ENCODE measurements at places on chromosomes 2 and 18.
A peak's percentile ranks its signal among the peaks of the same experiment; 100 is the strongest.

DNA sequence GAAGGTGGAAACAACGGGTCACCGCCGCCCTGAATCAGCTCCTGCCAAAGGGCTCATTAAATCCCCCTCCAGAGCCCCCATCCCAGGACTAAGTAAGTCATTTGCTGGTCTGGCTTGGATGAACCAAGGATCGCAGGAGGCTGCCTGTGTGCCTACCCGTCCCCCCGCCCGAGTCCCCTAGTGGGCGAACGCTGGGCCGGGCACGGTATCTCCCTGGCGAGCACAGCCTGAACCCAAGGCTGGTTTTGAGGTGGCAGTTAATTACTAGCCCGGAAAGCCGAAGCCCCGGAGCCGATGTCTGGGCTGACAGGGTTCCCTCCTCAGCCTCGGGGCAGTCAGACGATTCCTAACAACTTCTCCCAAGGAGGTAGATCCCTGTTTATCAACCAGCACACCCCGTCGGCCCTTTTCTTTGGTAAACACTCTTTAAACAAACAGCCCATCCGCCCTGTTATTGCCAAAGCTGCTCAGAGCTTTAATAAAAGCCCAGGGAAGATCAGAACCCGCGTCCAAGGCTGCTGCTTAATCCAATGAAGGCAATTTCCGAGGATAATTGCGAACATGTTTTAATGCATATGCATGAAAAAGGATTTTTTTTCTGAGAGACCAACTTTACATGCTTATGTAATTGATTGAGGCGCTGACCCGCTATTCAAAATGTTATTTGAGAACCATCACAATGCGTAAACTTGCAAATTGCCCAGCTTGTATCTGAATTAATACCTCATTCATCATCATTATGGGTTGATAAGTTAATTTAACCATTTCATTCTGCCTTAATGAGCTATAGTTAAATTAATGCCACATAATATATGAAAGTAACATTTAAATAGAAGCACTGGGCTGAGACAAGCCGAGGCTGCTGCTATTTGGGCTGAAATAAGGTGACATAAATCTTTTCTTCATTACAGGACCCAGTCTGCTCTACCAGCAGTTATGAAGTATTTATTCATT is 10.5 kb downstream of the EVX2 start:
- DNase-seq, result no peak

GRCh38 chr2:24955232-24955631 is 16.5 kb downstream of the DNAJC27 start:
- DNase-seq, result no peak

- DNase-seq, result no peak
Measured at GRCh38 chr2:63553049-63553448, 35.2 kb downstream of the WDPCP start.

- DNase-seq, result no peak
Measured at GRCh38 chr2:8247905-8248622, 433.8 kb upstream of the ID2 start.

- no peak for DNase-seq
Measured at GRCh38 chr2:107584577-107584976, 242.1 kb upstream of the RGPD4 start.

DNA sequence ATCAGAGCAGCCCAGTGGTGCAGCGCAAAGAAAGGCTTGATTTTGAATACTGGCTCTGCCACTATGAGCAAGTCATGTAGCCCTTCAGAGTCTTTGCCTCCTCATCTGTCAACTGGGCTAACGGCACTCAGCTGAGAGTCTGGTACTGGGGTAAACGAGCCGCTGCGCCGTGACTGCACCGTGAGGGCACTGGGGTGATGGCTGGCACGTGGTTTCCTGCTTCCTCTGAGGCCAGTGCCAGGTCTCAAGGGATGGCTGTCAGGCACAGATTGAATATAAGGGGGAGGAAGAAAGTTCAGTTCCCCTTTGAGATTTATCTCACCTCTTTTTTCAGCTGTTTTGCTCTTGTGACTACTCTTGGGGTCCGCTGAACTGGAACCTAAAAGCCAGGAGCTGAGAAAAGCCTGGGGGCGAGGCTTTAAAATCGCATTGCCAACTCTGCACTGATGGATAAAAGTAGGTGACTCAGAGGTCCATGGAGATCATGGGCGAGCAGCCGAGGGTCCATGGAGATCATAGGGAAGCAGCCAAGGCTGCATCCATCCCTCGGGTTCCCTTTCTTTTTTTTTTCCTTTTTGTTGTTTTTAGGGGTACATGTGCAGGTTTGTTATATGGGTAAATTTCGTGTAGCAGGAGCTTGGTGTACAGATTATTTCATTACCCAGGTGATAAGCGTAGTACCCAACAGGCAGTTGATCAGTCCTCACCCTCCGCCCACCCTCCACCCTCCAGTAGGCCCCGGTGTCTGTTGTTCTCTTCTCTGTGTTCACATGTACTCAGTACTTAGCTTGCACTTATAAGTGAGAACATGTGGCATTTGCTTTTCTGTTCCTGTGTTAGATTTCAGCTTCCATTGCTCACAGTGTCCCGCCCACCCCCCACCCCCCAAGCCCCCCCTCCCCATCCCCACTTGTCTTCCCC is 114.3 kb downstream of the SPP2 start:
- no peak for DNase-seq

- DNase-seq, result no peak
Measured at GRCh38 chr2:207655000-207655399, 29.8 kb upstream of the METTL21A start.

DNA sequence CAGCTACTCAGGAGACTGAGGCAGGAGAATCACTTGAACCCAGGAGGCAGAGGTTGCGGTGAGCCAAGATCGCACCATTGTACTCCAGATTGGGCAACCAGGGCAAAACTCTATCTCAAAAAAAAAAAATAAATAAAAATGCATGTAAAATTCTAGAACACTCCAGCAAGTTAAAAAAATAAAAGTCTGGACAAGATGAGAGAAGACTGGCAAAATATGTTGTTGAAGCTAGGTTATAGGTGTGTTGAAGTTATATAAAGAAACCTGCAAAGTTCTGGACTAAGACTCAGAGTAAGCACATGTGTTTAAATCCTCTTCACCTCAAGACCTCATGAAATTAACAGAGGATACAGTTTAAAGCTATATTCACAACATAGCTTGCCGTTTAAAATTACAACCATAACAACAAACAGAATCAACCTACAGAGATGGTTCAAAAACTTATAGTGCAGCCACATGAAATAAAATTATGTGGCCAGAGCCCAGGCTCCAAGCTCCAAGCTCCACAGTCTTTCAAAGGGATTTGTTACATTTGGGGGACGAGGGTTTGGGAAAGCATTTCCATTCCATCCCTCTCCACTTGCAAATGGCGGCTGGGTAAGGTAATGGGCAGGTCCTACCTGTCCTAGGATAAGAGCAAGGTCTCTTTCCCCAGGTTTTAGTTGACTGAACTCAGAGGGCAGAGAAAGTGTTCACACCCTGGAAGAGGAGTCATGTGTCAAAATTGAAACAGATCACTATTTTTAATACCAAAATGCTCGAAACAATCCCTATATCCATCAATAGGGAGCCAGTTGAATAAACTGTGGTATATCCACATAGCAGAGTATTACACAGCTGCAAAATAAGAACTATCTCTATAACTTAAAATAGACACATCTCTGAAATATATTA is 59.9 kb upstream of the MYCN start:
- no peak for DNase-seq

- DNase-seq, result peak; percentile 92
Measured at GRCh38 chr18:11500153-11501122, 109.0 kb upstream of the SLC35G4 start.

DNA sequence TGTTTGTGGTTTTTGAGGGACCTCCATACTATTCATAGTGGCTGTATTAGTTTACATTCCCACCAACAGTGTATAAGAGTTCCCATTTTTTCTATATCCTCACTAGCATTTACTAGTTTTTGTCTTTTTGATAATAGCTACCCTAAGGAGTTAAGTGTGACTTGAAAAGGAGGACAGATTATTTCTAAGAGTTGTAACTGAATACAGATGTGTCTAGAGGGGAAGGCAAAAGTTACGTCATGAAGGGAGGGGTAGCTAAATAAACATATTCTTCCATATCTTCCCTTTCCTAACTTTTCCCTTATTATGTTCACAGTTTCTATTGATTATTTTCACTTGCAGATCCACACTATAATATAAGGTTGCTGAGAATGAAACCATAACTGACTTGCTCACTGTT is 1315.7 kb upstream of the ZEB2 start:
- no peak for DNase-seq

GRCh38 chr2:203328760-203329540 is 756 bp downstream of the ABI2 start:
- no peak for DNase-seq

DNA sequence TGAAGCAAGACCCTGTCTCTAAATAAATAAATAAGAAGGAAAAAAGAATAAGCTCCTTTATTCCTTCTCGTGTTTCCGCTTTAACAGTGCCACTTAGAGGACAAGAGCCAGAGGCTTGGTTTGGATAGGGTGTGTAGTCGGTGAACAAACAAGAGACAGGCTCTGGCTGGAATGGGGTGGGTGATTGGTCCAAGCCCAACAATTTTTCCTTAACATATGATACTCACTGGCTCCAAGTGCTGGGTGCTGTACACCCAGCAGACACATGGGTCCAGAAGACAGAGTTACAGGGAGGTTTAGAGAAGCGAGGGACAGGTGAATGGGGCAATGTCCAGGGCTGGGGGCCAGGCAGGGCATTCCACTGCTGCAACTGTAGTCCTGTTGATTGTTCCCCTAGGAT is 77.8 kb downstream of the NCAPH start:
- DNase-seq, result no peak

- DNase-seq, result no peak
Measured at GRCh38 chr2:101251844-101252407, 760 bp upstream of the CNOT11 start.

DNA sequence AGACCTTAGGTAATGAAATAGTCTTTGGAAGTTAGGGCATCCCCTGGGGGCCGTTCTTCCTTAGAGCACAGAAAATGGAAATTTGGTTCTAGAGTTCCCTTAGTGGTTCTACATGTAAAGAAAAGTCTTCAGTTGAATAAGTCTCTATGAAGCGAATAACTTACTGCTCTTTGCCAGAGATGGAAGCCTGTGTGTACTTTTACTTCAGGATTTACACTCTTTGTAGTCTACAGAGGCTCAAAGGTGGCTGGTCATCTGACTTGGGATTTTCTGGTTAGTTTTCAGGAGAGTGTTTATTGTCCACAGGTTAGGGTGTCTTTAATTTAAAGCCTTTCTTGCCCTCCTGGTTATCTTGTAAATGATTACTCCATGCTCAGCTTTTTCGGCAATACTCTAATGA is 210.6 kb downstream of the ZNF521 start:
- no peak for DNase-seq

- peak; percentile 51 for DNase-seq
Measured at GRCh38 chr2:99806758-99807157, 316.9 kb upstream of the REV1 start.

- DNase-seq, result no peak
Measured at GRCh38 chr18:59189008-59189407, 30.9 kb upstream of the GRP start.

- DNase-seq, result no peak
Measured at GRCh38 chr2:46699934-46700256, 215.7 kb downstream of the MCFD2 start.

- peak; percentile 57 for DNase-seq
Measured at GRCh38 chr2:231611273-231612108, 18.8 kb downstream of the TEX44 start.

- no peak for DNase-seq
Measured at GRCh38 chr2:102474785-102475184, 1.8 kb downstream of the SLC9A4 start.

GRCh38 chr2:111119822-111120252 is 877 bp upstream of the BCL2L11 start:
- no peak for DNase-seq

GRCh38 chr2:236105955-236106607 is 62.1 kb downstream of the GBX2 start:
- DNase-seq, result no peak

DNA sequence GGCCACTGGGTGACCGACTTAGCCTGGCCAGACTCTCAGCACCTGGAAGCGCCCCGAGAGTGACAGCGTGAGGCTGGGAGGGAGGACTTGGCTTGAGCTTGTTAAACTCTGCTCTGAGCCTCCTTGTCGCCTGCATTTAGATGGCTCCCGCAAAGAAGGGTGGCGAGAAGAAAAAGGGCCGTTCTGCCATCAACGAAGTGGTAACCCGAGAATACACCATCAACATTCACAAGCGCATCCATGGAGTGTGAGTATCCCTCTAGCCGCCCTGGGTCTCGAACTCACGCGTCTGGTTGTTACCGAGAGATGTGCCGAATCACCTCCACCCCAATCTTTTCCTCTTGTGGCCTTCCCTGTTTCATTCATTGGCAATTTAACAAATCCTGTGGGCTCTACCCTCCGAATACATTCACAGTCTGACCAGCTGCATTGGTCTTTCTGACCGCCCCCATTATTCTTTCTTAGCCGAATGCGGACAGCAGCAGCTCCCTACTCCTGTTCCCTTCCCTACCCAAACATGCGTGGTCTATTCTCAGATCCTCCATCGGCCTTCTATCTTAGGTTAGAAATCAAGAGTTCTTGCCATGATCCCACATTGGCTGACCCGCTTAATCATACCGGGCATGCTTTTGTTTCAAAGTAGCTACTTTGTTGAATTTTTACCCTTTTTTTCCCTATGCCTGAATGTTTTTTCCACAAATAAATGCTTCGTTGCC is 631 bp downstream of the RPL31 start:
- DNase-seq, result no peak

- no peak for DNase-seq
Measured at GRCh38 chr2:204207866-204208265, 271.3 kb downstream of the ICOS start.

DNA sequence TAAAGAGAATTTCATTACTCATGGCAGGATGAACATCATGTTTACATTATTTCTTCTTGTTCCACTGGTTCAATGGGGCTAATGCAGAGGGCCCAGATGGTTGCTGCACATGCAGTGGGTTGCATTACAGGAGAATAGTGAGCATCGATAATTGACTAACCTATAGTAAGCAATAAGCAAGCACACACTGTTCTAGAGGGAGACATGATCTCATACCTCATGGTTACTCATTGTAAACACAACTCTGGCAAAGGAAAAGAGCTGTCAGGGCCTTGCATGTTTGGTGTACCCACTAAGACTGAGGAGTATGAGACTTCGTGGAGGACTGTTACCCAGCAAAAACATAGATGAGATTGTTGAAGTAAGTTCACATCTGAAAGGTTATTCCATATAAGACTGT is 885.6 kb upstream of the VRK2 start:
- no peak for DNase-seq

DNA sequence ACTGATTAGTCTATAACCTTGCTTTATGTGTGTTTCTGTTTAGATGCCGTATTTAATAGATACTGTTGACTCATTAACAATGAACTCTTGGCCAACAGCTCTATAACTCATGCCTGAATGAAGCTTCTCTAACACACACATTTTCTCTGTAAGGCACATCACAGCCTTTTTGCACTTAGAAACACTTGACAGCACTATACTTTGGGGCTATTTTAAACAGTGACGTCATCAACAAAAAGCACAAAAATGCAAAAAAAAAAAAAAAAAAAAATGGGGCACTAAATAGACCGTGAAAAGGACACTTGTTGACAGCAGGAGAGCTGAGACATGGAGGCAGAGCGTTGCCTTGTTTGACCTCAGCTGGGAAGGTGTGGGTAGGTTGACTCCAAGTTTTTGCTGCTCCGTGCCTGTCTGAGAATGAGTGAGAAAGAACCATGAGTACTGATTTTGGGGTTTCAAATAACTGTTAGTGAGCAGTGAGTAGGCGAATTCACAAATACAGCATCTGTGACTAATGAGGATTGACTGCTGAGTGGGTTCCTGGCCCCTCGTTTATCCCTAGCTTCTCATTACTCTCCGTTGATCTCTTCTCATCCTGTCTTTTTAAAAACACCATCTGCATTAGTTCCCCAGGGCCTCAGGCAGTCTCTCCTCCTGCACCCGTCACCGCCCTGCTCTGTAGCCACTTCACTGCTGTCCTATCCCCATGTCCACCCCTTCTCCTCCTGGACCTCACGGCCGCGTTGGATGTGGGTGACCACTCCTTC is 24.4 kb downstream of the SPP2 start:
- no peak for DNase-seq

Data from GM04503 (cell line).